Activated naive CD4-positive, alpha-beta T cell (primary cell): ENCODE measurements at places on chromosomes 1 and 21.

DNA sequence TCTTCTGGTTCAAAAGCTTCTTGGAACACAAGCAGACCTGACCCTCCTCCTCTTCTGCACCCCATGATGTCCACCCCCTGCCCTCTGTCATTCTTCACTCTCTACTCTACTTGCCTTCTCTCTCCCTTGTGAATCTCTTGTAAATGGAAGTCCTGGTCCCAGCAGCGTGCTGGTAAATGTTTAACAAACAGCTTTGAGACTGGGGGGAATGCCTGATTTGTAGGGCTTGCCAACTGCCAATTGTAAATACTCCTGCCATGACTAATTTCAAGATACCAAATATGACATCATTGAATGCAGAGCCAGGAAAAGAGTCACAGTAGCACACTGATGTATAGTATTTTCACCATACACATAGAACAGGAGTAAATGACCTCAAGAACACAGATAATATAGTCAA lies 40.9 kb upstream of the LRRN2 start:
- no peak for DNase-seq

- no peak for DNase-seq
Observed at GRCh38 chr21:34235514-34235913, 128.3 kb upstream of the KCNE2 start.

DNA sequence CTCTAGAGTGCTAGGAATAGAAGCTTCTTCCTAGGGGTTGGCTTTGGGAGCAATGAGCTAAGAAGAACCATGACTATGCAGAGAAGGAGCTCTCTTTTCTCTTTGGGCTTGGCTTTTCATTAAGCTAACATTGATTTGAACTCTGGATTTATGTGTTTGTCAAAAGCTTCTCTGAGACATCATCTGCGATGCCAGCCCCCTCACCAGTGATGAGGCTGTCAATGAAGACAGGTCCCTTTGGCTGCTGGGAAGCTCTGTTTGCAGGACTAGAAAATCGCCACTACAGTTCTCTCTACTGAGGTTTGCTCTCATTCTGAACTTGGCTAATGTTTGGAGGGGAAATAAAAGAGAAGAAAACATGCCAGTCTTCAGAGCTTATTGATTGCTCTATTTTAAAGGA lies 185.0 kb downstream of the PCP4 start:
- DNase-seq, result no peak

GRCh38 chr1:232193451-232193783 lies 436.5 kb downstream of the SIPA1L2 start:
- no peak for DNase-seq

- DNase-seq, result no peak
Observed at GRCh38 chr1:180392020-180392419, 110.4 kb downstream of the ACBD6 start.

- DNase-seq, result no peak
Observed at GRCh38 chr21:44317241-44317782, 17.5 kb downstream of the PFKL start.

- DNase-seq, result no peak
Observed at GRCh38 chr21:32768530-32768929, 3.0 kb downstream of the PAXBP1 start.

DNA sequence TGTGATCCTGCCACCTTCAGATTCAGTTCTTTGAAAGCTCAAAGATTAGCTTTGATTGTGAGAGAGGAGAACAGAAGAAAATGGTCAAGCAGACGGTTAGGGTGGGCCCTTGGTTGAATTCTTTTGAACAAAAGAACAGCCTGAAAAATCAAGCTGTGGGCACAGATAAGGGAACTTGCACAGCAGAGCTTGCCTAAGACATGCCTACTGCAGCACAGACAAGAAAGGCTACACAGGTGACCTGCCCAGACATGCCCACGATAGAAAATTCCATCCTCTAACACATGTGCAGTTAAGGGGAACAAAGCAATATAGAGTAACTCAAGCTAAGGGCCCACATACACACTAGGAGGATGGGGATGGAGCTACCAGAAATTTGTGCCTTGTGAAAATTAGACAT lies 512.5 kb upstream of the LRRC7 start:
- no peak for DNase-seq

DNA sequence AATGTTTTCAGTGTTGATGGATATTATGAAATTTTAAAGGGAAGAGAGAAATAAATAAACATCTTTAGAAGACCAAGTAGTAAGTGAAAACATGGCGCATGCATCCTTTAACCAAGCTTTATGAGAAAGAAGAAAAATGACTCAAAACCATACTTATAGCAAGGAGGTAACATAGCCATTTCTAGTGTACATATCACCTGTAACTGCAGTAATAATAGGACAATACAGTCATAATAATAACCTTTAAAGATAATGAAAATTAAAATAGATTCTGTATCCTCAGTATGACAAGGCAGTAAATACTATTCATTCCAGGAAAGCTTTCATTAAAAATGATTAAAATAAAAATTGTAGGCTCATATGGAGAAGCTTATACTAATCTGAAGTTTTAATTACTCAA lies 141.2 kb downstream of the COL24A1 start:
- no peak for DNase-seq

GRCh38 chr1:165703648-165704047 lies 5.3 kb upstream of the ALDH9A1 start:
- DNase-seq, result no peak

- no peak for DNase-seq
Observed at GRCh38 chr1:201495551-201496295, 11.2 kb downstream of the CSRP1 start.

GRCh38 chr1:96565546-96565945 lies 156.0 kb upstream of the PTBP2 start:
- DNase-seq, result no peak

DNA sequence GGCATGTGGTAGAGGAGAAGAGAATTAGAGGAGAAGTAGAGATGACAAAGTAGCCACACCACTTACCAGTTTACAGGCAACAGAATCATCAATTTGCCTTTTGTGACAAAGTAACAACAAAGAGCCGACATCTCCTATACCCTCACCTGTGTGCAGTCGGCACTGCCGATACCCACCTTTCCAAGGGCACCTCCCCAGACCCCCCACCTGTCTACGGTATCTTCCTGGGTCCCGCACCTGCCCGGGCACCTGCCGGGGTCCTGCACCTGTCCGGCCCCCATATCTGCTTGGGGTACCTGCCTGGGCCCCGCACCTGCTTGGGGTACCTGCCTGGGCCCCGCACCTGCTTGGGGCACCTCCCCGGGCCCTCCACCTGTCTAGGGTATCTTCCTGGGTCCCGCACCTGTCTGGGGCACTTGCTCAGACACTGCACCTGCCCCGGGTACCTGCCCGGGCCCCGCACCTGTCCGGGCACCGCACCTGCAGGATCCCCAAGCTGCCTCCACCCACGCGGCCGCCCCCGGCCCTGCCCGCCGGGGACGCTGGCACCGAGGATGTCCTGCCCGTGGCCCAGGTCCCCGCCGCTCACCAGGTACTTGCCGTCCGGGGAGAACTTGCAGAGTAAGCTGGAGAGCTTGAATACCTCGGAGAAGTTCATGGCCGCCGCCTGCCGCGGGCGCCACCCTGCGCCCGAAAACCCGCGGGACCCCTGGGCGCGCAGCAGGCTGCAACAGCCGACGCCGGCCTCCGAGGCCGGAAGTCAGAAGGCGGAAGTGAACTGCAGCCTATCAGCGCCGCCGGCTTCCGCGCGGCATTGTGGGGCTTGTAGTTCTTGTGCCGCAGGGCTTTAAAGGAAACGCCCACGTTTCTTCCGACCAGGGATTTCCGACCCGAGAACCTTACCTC lies at the start of gene WRAP73:
Gene WRAP73, minus strand, starts transcription at position 762 of the 906 bp plus-strand sequence. Its CDS starts 104 bp downstream, at position 658.
- DNase-seq, result peak; percentile 72

DNA sequence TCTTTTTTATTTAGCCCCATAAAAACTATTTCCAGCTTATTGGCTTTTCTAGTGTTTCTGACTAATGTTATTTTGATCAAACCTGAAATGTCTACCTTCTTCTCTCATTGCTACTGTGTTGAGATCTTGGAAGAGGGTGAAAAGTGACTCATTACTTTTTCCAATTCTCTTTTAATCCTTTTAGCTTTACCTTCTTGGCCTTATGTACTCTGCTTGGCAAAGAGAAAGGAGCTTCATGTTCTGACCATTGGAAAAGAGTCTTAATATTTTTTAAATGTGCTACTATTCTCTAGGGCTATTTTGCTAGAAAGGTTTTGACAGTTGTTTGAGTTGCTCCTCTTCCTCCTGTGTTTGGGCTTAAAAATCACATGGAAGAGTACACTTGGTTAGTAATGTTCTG lies 97.8 kb upstream of the CHODL start:
- DNase-seq, result no peak

GRCh38 chr1:93801471-93801870 lies 77.5 kb downstream of the DNTTIP2 start:
- no peak for DNase-seq

DNA sequence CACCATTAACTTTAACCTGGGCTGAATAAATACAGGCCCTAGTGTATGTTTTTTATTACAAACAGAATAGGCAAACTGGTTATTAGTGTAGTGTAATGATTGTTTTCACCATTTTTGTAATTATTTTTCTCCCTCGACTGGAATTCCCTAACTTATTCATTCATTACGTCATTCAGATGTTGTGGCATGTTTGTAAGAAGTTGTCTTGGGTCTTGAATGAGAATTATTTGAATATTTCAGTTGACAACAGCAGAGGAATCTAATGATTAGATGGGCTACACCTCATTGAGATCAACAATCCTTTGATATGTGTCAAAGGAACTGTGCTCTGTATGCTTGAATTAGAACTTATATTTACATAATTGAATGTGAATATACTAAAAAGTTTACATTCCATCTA lies 12.8 kb downstream of the XCL1 start:
- no peak for DNase-seq

DNA sequence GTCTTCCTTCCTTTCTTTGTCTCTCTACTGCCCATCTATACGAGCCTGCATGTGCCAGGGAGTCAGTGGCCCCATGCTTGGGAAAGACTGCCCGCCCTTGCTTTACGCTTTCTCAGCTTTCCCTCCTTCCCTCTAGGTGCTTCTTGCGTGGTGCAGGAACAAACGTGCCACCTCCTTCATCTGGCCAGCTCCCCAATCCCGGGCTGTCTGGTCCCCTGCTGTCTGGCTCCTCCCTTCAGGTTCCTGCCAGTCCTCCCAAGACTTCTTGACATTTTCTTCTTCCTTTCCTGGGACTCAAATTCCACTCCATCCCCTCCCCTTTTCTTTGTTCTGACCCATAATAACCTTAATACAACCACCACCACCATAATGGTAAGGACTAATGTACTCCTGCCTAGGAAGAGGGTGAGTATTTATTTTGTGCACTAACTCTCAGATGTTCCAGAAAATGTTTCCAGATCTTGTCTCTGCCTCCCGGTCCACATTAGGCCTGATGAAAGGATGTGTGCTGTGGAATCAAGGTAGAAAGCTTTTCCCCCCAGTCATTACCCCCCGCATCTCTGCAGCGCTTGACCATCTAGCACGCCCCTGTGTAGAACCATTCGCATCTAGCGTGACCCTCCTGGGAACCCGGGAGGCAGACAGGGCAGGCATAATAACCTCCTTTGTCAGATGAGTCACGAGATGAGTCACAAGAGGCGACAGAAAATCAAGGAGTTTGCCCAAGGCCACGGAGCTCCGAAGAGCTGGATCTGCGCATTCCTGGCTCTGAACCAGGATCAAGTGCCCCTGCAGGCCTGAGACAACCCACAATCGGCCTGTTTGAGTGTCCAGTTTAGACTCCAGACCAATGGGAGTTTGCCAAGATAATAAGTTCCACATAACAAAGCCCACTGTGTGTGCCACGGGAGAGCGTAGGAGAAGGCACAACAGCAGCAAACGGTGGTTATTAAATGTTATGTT lies 60.1 kb upstream of the NEK2 start:
- no peak for DNase-seq

DNA sequence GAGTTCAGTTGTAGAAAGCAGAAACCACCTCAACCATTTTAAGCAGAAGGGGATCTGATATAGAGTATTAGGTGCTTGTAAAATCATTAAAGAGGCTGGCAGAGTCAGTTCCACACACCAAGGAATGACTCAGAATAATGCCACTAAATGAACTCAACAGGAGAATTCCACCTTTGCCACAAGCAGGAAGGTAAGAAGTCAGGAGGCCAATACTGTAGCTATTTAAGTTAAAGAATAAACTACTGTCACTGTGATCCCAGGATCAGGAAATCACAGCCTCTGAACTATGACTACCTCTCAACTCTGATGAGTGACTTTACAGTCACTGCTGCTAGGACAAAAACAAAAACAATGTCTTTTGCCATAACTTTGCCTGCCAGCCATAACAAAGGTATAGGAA lies 52.5 kb upstream of the PRMT6 start:
- DNase-seq, result no peak

GRCh38 chr1:162736633-162737067 lies 53.9 kb upstream of the HSD17B7 start:
- no peak for DNase-seq

GRCh38 chr1:106995970-106996369 lies 60.5 kb upstream of the PRMT6 start:
- no peak for DNase-seq

DNA sequence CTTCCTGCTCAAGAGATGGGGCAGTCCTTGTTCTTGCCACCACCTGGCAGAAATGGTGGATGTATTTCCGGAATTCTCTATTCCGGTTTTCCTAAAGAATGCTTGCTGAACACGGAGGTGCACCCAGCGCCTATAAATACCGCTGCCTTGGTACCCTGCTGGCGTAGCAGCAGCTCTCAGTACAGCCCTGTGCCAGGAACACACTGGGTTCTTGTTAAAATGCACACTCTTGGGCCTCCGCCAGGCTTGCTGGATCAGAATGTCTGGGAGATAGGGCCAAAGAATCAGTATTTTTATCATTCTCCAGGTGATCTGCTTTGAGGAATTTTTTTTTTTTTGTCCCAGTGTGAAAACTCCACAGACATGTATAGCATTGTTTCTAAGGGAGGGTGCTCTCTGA lies 54.2 kb downstream of the IGSF5 start:
- DNase-seq, result no peak

DNA sequence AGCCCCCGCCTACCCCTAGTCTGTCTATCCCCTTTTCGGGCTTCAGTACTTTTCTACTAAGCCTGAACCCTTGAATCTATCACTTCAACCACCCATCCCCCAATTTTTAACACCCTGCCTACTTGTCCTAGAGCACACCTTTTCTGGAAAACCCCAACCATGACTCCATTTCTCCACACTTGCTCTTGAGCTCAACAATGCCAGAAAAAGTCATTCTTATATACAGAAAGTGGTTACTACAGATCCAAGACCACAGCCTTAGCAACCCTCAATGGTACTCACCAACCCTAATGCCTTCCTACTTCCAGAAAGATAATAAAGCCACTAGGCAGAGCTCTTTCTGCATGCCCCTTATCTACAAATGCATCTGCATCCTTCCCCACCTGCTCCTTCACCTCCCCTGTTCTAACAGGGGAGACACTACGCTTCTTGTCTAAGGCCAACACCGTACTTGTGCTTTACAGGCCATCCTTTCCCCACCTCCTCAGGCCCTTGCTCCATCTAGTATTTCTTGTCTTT lies 41.2 kb downstream of the DMAP1 start:
- DNase-seq, result no peak

DNA sequence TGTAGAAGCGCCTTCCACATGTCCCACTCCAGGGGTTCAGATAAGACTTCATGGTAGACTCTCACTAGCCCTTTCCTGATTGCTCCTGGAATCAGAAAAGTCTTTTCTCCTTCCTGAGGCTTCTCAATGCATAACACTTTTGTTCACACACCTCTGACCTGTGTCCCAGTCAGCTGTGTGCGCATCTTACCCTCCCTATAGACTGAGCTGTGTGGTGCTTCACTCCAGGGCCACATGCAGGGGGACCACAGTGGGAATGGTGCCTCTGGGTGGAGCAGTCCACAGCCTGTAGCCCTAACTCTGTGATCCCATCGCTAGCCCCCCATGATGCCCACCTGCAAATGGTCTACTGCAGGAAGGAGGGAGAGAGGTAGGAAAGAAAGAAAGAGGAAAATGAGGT lies 84.0 kb upstream of the TLR5 start:
- DNase-seq, result no peak
